ENCODE measurements at places on chromosomes 7 and 10.

DNA sequence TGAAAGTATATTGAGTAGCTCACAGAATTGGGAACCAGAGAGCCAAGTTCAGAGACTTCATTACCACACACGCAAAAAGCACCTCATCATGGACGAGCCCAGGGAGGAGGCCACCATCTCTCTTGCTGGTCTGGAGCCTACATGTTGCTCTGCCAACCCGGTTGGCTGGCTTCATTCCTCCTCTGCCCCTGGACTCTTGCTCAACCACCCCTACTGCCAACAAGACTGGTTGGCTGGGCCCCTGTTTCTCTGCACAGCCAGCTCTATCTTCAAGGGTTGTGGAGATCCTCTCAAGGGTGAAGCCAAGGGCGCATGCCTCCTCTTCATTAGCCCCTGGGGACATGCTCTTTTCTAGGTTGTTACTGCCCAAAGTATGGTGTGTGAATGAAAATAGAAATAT lies 142.7 kb downstream of the JCAD start:
- no peak for DNase-seq

- no peak for DNase-seq
Observed at GRCh38 chr10:13555884-13556510, 27.2 kb upstream of the BEND7 start.

- DNase-seq: no peak
Observed at GRCh38 chr7:111324228-111324627, 233.3 kb downstream of the LRRN3 start.

DNA sequence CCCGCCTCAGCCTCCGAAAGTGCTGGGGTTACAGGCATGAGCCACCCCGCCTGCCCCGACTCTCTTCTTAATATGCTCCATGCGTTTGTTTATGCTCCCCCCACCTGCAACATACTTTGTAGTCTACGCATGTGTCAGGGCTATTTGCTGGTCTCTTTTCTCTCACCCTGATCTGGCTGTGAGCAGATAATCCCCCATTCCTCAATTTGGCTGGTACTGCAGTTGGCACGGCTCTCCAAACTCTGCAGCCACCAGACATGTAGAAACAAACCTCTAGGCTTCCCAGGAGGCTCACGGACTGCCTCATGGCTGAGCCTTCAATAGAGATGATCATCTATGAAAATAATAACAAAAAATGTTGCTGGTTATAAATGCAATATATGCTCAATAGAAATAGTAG lies 540.3 kb upstream of the GALNT17 start:
- no peak for DNase-seq

- no peak for DNase-seq
Observed at GRCh38 chr10:46285300-46285699, 1.5 kb upstream of the ANTXRL start.

DNA sequence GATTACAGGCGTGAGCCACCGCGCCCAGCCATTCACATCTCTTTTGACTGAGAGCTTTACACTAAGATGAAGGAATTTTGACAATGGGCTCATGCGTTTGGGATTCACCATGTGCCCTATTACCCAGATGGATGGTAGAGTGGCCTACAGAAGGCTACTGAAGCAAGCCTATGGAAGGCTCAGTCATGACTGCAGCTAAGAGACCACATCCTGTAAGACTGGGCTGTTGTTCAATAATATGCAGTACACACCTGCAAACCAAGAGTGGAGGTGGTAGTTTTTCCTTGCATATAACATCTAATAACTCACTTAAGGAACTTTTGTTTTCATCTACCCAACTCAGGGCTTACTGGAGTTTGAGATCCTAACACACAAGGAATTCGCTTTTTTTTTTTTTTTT lies 6.1 kb upstream of the WIPI2 start:
- DNase-seq: no peak

DNA sequence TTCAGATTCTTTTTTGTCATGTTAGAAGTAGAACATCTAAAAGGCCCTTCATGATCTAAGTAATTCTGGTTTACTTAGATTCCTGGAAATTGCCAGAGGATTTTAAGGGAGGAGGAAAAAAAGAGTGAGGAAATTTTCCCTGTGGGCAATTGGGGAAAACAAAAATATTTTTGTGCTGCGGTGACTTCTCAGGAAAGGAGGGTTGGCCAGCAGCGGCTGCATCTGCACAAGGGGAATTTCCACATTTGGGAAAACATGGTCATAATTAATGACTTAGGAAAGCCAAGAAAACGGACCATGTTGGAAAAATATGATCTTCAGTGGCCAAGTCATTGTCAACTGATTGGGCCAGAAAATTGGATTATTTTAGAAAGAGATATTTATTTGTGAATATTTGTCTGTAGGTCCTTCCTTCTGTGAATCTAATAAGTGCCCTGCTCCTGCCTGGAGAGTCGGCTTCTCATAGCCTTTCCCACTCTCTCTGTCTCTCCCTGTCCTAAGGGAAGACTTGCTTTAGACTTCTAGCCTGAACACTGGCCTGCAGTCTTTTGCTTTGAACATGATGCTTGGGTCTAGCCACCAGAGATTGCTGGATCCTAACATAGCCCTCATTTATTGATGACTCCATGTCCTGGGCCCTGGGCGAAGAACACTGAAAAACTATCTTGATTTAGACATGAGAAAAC lies 124.2 kb upstream of the MKLN1 start:
- DNase-seq: no peak

DNA sequence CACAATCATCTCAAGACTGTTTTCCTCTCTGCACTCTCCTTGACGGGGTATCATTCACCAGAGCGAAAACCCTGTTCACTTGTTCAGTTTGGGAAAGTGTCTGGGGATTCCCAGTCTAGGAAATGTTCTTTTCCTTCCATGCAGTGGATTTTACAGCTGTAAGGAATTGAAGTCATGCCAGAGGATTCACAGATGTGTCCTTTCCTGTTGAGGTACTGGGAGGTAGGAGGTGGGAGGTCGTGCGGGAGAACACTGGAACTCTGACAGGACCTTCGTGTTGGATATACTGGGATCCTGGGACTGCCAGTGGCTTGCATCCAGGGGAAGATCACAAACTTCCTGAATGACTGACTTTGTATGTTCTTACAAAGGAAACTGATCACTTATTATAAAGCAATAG lies 185.5 kb downstream of the BMPER start:
- DNase-seq: no peak

GRCh38 chr7:24889611-24890010 lies 90.4 kb downstream of the OSBPL3 start:
- DNase-seq: no peak

GRCh38 chr10:98402478-98402877 lies 12.5 kb downstream of the PYROXD2 start:
- DNase-seq: no peak

- DNase-seq: no peak
Observed at GRCh38 chr7:16300361-16300895, 120.9 kb downstream of the CRPPA start.

DNA sequence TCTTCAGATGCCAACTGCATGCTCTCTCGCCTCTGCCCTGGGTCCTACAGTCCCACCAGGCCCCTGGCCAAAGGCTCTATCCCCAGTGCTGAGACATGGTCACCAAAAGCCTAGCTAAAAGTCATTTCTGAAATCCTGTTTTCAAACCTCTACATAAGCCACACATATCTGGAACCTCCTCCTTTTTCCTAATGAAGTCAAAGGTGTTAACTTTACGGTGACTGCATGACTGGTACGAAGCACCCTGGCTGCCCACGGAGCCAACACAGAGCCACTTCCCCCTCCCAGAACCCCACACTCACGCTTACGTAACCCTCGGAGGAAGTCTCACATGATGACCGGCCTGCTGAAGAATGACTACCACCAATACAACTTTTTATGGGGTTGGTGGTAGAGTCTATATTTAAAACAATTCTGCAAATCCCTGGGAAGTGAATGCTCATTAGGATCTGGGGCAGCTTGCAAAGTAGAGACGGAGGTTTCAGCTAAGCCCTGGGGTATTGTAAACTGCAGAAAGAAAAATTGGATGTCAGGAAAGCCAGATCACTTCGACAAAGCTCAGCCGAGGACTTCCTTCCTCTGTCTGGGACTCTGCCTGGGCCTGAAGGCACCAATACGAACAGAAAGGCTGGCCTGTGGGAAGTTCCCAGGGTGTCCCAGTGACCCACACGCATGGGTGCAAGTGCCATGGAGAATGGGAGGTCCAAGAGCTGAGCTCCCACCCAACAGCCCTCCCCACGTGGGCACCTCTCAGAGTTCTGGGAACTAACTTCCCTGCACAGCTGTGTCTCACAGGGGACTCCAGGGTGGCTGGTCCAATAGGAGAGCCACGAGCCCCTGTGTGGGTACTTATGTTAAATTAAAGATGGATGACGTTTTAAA lies 50.7 kb downstream of the PDGFA start:
- no peak for DNase-seq

GRCh38 chr7:95059842-95060313 lies 152.5 kb downstream of the PPP1R9A start:
- DNase-seq: no peak

DNA sequence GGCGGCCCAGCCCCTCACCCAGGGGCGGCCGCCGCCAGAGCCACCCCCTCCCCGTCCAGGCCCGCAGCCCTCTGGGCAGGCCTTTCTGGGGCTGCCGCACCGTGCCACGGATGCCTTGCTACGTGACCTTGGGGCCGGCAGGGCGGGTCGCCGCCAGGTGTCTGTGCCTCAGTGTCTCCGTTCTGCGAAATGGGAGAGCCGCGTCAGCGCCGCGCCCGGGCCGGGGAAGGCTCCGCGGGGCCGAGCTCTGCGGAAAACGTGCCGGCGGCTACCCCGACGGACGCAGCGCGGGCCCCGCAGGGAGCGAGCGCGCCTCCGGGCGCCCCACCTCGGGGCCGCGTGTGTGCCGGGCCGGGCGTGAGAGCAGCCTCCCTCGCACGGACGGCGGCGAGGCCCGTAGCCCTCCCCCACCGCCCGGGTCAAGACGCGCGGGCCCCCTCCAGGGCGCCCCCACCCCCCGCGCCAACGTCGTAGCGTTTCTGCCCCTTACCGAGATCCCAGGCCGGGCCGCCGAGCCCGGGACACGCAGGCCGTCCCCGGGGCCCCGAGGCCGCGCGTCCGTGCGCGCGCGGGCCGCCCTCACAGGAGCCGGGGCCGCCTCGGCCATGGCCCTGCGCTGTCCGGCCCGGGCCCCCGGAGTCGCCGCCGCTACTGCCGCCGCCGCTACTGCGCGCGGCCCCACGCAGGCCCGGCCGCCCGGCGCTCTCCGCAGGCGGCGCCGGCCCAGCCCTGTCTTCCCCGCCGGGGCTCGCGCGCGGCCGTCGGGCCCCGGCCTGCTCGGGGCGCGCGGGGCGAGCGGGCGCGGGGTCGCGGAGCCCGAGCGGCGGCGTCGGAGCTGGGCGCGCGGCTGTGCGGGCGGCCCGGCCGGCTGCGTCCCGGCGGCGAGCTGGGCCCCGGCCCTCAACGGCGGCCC lies 1.1 kb downstream of the ZNF777 start:
- DNase-seq: no peak

DNA sequence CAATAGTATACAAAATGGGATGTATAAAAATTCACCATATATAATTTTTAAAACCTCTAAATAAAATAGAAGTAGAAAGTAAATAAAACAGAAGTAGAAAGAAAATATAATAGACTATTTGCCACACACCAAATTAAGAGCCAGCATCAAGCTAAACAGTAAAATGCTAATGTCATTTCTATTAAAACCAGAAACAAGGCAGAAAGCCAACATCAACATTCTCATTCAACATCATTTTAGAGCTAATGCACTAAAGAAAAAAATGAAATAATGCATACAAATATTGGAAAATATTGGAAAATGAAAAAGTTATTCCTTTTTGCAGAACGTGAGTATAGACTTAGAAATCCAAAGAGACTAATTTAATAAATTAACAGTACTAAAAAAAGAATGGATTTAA lies 23.4 kb upstream of the RELN start:
- DNase-seq: no peak

- DNase-seq: peak; percentile 72
Observed at GRCh38 chr7:155296788-155297516, 726 bp upstream of the INSIG1 start.

DNA sequence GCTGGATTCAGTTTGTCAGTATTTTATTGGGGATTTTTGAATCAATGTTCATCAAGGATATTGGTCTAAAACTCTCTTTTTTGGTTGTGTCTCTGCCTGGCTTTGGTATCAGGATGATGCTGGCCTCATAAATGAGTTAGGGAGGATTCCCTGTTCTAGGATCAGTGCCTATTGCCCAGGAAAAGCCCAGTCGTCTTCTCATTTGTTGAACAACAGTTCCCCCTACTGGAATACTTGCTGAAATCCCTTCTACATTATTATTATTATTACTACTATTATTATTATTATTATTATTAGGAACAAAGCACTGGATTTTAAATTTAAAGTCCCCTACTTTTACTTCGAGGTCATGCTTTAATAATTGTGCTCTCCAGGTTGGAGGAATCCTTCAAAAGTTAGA lies 528.9 kb downstream of the MAGI2 start:
- DNase-seq: no peak

GRCh38 chr7:126659124-126659523 lies 593.6 kb downstream of the GRM8 start:
- no peak for DNase-seq

GRCh38 chr10:85542936-85543730 lies 823.5 kb downstream of the GRID1 start:
- DNase-seq: no peak

DNA sequence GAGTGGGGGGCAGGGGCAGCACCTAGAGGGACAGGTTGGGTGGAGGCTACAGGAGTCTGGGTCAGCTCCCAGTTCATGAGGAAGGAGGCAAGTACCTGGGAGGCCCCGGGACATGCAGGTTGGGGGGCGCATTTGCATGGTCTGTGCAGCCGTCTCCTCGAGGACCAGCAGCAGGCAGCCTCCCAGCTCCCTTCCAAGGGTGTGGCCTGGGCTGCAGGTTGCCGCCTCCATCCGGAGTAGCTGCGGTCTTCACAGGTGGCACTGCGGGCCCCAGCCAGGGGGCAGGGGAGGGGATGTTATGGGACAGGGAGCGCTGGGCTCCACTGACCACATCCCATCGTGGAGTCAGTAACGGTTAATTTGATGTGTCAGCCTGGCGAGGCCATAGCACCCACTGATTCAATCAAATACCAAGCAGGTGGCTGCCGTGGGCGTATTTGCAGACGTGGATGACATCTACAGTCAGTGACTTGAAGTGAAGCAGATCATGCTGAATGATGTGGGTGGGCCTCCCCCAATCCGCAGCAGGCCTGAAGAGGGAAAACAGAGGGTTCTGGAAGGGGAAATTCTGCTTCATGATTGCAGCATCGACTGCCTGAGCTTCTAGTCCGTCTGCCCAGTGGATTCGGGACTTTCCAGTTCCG lies 81.6 kb downstream of the PRKAG2 start:
- DNase-seq: peak; percentile 45

GRCh38 chr7:157757776-157758467 lies 421.1 kb downstream of the DNAJB6 start:
- DNase-seq: no peak

DNA sequence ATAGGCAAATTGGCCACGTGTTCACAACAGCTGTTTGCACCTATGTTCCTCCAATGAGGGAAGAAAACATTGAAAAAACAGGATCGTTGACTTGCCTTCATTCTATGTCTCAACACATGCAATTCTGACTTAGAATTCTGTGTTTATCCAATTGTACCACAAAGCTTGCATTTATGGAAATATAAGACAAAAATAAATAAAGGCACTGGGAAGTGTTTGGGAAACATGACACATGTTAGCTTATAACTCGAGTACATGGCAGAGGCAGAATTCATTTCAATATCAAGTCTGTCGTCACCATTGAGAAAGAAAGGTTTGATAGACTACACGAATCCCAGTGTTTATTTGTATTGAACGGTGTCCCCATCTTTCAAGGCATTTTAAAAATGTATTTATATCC lies 291.2 kb downstream of the AHR start:
- no peak for DNase-seq

Measured in stimulated activated CD8-positive, alpha-beta memory T cell treated with anti-CD3 and anti-CD28 coated beads, Interleukin-15, amount 100 ng/mL, for 4 hours (primary cell).